RPMI7951 (cell line): ENCODE measurements at places on chromosomes 5 and 9.

GRCh38 chr5:122713041-122713440 is 61.8 kb upstream of the SNX2 start:
- DNase-seq: no peak

DNA sequence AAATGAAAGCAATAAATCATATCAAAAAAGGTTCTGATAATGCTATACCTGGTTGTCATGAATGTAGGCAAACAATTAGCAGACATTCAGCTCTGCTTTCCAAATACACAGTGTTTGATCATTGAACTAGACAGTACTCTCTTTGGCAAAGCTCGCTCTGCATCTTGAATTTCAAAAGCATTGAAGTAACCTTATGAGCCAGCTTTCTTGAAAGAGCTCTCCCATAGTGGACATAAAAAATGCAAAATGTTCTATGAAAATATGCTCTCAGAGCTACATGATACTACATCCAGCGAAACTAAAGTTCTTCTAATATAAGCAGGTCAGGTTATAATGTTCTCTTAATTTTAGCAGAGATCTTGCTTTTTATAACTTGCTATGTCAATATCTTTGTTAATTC is 533.4 kb downstream of the CSNK1G3 start:
- no peak for DNase-seq

GRCh38 chr5:142498298-142498697 is 173.5 kb upstream of the SPRY4 start:
- no peak for DNase-seq

DNA sequence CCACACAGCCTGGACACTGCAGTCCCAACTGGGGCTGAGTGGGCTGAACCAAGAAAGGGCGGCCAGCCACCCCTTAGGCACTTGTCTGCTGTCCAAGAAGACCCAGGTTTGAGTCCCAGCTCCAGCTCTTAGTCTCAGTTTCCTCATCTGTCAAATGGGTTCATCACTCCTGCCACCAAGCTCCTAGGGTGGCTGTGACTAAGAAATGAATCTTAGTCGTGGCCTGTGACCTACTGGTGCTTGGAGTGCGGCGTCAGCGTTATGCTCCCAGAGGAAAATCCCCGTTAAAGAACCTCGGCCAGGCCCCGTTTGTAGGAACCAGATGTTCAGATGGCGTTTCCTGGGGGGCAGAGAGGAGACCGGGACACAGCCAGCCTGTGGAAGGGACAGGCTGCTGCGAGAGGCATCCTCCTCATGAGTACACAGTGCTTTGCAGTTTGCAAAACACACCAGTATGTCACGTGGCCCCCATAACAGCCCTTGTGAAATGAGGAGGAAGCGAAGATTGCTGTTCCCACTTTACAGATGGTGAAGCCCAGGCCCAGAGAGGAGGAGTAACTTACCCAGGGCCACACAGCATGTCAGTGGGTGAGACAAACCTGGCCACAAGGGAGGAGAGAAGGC is 3.3 kb downstream of the FIBCD1 start:
- peak; percentile 21 for DNase-seq

DNA sequence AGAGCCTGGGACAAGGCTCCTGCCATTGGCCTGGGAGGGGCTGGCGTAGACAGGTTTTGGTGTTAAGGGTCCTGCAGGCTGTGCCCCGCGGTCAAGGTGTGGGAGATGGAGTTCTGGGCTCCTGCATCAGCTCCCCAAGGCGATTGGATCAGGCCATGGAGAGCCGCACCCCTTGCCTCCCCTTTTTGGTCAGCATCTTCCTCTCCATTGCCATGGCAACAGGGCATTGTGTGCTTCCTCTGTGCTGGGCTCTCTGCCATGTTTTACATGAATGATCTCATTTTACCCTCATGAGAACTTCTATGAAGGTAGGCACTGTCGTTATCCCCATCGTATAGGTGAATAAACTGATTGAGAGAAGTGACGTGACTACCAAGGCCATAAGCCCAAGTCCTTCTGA is 344.3 kb upstream of the CLINT1 start:
- DNase-seq: no peak

DNA sequence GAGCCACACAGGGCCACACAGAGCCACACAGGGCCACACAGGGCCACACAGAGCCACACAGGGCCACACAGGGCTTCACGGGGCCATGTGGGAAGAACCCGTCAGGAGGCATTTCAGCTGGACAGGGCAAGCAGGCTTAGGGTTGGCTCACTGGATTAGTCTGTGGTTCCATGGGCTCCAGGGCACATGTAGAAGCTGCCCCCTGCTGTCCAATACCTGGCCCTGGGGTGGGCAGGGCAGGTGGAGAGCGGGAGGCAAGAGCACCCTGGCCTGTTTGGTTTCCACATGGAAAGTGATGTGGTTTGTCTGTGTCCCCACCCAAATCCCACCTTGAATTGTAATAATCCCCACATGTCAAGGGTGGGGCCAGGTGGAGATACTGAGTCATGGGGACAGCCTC is 16.4 kb upstream of the LPCAT1 start:
- DNase-seq: no peak

DNA sequence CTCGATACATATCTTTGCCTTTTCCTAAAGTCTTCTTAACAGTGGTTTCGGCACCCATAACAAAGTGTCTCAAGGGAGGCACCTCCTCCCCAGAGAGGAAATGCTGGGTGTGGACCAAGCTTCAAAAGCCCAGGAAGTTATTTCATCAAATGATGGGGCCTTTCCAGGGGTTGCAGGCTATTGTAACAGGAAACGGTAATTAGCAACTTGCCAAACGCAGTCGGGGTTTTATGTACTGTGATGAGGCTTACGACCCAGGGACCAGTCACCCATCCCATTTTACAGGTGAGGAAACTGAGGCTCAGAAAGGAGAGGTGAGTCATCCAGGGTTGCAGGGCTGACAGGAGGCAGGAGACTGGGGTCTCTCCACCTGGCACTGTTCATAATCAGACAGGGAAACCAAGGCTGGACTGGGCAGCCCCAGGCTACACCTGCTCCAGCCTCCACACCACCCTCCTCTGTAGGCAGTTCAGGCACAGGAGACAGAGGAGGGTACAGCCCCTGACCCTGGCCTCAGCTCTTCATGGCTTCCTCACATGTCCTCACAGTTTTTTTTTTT is 30.0 kb upstream of the SUSD3 start:
- no peak for DNase-seq

DNA sequence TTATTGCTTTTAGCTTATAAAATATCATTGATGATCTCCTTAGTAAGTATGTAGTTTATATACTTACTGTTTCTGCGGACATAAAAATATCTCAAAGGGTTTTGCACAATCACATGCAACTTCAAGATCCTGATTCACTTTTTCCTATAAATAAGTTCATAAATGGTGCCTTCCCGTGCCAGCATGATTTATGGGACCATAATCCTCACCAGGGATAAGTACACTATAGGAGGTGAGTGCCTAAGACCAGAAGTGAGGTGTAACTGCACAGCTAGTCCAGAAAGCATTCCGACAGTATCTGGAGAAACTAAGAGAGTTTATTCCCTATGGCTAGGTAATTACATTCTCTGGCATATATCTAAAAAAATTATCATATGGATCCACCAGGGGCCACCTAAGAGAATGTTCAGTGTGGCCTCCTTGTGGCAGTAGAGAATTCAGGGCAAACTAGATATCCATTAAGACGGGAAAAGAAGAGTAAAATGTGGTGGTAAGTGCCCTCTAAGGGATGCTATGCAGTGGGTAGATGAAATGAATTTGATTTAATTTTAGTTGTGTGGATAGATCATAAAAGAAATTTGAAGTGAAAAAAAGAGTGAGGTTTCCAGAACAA is 402.5 kb upstream of the SLC24A2 start:
- DNase-seq: no peak

- DNase-seq: no peak
These were observed 175.2 kb downstream of the GAS1 start for GRCh38 chr9:86771941-86772634.

GRCh38 chr9:125370786-125371185 is 109.2 kb downstream of the GAPVD1 start:
- no peak for DNase-seq

GRCh38 chr5:156591631-156592030 is 258.5 kb upstream of the PPP1R2B start:
- no peak for DNase-seq

- no peak for DNase-seq
These were observed 12.5 kb upstream of the SSBP2 start for GRCh38 chr5:81763294-81763928.

- DNase-seq: no peak
These were observed 36.4 kb downstream of the ETF1 start for GRCh38 chr5:138506370-138507306.

DNA sequence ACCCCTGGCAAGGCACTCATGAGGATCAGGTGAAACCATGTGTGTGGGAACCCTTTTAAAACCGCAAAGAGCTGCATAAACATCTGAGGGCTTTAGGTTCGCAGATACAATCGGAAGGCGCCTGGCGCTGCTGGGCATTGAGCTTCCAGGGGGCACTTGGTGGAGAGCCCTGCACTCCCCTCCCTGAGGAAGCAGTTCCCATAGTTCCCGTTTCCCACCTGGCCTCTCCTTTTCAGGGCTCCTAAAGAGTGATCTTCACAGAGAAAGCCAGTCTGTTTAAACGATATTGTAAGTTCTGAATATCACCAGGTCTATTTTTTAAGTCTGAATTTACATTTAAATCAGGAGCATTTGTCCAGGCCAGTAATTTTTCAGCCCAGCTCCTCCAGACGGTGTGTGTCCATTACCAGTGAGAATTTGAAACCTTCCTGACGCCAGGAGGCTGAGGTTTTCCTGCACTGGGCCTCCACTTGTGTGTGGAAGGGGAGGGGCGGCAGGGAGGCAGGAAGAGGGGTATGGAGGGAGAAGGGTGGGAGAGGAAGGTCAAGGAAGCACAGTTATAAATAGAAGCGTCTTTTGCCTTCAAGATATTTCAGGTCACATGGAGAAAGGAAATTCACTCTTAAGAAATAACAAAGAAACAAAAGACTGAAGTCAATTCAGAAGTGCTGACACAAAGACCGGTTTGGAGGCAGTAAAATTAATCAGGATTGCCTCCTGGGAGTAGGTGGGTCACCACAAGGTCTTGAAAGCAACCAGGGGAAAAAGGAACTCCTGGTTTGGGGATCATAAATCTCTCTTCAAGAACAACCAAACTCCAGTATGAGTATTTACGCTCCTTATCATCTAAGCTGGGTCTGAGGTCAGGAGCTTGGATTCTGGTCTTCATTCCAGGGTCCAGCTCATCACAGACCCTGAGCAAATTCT is 14.3 kb upstream of the MGAT1 start:
- DNase-seq: peak; percentile 24

- peak; percentile 62 for DNase-seq
These were observed 60.5 kb downstream of the ANKH start for GRCh38 chr5:14810928-14811572.

- DNase-seq: no peak
These were observed 1.5 kb upstream of the KCNN2 start for GRCh38 chr5:114360357-114360756.

GRCh38 chr5:149129181-149129580 is 12.1 kb upstream of the ABLIM3 start:
- no peak for DNase-seq

DNA sequence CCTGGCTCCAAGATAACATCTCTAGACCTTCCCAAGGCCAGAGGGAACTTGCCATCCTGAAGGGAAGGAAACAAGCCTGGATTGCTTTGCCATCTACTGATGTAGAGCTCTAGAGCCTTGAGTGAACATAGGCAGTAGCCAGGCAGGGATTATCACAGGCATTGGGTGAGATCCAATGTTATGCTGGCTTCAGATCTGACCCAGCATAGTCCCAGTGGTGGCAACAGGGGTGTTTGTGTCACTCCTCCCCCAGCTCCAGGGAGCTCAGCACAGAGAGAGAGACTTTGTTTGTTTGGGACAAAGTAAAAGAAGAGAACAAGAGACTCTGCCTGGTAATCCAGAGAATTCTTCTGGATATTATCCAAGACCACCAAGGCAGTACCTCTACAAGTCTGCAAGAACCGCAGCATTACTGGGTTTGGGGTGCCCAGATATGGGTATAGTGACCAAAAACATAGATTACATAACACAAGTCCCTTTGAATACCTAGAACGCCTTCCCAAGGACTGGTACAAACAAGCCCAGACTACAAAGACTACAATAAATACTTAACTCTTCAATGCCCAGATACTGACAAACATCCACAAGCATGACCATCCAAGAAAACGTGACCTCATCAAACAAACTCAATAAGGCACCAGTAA is 137.6 kb upstream of the DAPK1 start:
- no peak for DNase-seq

DNA sequence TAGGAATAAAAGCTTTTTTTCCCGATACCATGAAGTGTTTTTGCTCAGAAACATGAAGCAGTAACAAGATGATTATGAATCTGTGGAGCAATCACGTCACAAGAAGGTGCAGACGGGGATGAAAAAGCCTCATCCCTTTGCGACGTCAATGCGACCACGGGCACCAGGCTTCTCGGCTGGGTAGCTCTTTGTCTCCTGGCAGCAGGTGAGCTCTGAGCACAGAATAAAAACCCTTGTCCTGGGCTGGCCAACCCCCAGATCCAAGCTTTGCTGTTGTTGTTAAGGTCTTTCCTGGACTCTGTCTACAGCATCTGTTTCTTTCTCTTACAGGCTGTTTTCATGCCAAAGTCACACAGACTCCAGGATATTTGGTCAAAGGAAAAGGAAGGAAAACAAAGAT is 113.8 kb downstream of the ANKRD18B start:
- no peak for DNase-seq

DNA sequence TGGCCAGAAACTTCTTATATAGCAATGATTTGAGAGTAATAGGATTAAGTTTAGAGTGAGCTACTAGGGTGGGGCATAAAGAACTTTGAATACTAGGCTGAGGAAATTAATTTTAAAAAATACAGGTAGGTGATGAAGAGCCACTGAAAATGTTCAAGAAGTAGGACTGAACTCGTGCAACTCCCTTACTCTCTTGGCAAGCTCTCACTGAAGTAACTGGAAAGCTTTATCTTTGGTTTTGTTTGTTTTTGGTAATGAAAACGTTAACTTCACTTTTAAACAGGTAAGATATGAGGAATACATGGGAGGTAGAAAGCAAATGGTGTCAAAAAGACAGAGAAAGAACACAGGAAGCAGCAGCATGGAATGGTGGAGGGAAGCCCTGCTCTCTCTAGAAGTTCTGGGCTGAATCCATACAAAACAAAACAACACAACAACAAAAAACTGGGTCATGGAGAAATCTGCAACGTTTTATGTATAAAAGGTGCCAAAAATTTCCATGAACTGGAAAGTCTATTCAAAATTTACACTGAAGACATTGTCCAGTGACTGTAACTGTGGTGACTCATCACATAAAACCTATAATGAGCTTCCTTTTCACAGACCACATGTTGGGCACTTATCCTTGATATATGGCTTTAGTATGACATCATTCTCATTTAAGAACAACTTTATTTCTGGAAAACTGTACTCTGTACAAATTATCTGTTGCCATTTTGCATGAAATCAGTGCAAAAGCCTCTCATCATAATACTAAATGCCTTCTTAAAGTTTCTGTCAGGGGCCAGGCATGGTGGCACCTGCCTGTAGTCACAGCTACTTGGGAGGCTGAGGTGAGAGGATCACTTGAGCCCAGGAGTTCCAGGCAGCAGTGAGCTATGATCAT is 91.2 kb upstream of the CHD1 start:
- peak; percentile 83 for DNase-seq

- DNase-seq: peak; percentile 1
These were observed 545.8 kb upstream of the ARRDC3 start for GRCh38 chr5:91928754-91929521.
